Hindlimb muscle (tissue), 1 donor: ENCODE measurements at places on chromosomes 12 and 14. TPM values are rescaled to one million over a fixed set of nuclear protein-coding genes. Genes with fewer than 3 reads are reported as not detected.

Gene TSPAN19
- polyA plus RNA-seq, result not detected

Gene DAO
- not detected for polyA plus RNA-seq

Gene ESR2
- polyA plus RNA-seq, result 0.41 TPM

Gene AQP5
- polyA plus RNA-seq, result 0.22 TPM

Gene KRT72
- polyA plus RNA-seq, result not detected

Gene CCDC175
- not detected for polyA plus RNA-seq

Gene TEDC1
- polyA plus RNA-seq, result 5.1 TPM

Gene ITPK1
- polyA plus RNA-seq, result 16.5 TPM

Gene SLC24A4
- 1.2 TPM for polyA plus RNA-seq

Gene GPR65
- polyA plus RNA-seq, result 0.88 TPM

Gene ANAPC5
- 113 TPM for polyA plus RNA-seq

Gene CD4
- 11.1 TPM for polyA plus RNA-seq

Gene ZBTB25
- polyA plus RNA-seq, result 7.8 TPM

Gene TMEM132D
- 1.2 TPM for polyA plus RNA-seq

Gene POTEG
- not detected for polyA plus RNA-seq

Gene COX6A1
- polyA plus RNA-seq, result 94.3 TPM

Gene PSMB11
- polyA plus RNA-seq, result not detected

Gene TGM1
- 2.1 TPM for polyA plus RNA-seq

Gene GARIN6
- polyA plus RNA-seq, result not detected

Gene LTB4R2
- polyA plus RNA-seq, result 4.1 TPM

Gene CACNA2D4
- 3.3 TPM for polyA plus RNA-seq

Gene OR4E2
- not detected for polyA plus RNA-seq

Gene GPRC5D
- not detected for polyA plus RNA-seq

Gene EP400
- polyA plus RNA-seq, result 26.0 TPM

Gene TAS2R8
- polyA plus RNA-seq, result not detected

Gene LRP1
- polyA plus RNA-seq, result 130 TPM

Gene KCNJ8
- 33.8 TPM for polyA plus RNA-seq

Gene ASCL1
- polyA plus RNA-seq, result not detected

Gene HOXC12
- polyA plus RNA-seq, result 0.48 TPM

Gene AGAP2
- 8.6 TPM for polyA plus RNA-seq

Gene ADAMTS20
- polyA plus RNA-seq, result 0.72 TPM

Gene RPS29
- polyA plus RNA-seq, result 1,715 TPM

Gene PLEKHG7
- polyA plus RNA-seq, result 0.85 TPM

Gene ACIN1
- 143 TPM for polyA plus RNA-seq

Gene LRP1-AS
- polyA plus RNA-seq, result 0.45 TPM

Gene TMEM229B
- polyA plus RNA-seq, result 0.31 TPM

Gene AICDA
- polyA plus RNA-seq, result 0.23 TPM

Gene ENDOU
- 0.35 TPM for polyA plus RNA-seq

Gene TAS2R30
- 0.14 TPM for polyA plus RNA-seq

Gene VWF
- polyA plus RNA-seq, result 71.3 TPM

Gene PRH2
- not detected for polyA plus RNA-seq

Gene GALNT8
- polyA plus RNA-seq, result 4.4 TPM
